ENCODE measurements at places on chromosomes 4 and X.

DNA sequence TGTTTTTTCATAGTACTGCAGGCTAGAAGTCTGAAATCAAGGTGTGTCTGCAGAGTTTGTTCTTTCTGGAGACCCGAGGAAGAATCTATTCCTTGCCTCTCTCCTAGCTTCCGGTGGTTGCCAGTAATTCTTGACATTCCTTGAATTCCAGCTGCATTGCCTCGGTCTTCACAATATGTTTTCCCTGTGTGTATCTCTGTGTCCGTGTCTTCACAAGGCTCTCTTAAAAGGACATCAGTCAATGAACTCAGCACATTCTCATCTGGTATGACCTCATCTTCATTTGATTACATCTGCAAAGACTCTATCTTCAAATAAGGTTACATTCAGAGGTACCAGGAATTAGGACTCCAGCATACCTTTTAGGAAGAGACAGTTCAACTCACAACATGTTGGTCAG, 163.4 kb downstream of the BANK1 start:
- no peak for DNase-seq

DNA sequence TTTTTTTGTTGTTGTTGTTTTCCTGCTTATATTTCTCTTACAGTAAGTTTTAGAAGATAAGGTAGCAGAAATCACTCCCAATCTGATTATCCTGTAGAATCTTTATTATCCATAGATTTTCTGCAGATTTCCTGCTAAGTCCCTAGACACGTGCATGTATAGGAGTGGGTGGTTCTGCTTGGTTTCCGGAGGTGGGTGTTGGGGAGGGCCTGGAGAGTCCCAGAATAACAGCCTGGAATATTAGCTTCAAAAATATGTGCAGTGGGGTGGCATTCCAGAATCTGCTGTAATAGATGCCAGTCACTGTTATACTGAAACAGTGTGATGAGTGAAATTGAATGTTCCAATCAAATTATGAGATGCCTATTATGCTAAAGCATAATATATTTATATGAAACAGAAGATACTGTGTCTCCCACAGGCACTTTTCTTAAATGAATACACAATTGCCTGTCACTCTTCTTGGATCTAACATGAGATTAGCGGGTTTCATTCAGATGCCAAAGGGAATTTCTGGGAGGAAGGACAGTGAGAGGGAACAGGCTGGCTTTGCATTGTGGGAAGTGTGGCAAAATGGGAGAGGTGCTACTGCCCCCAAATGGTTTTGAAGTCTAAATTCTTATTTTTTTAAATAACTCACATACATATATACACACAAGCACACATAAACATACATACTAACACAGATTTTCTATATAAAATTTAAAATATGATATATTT, 37.6 kb downstream of the C4orf50 start:
- no peak for DNase-seq

- DNase-seq: no peak
Measured at GRCh38 chrX:30787012-30787411, 102.0 kb downstream of the TAB3 start.

DNA sequence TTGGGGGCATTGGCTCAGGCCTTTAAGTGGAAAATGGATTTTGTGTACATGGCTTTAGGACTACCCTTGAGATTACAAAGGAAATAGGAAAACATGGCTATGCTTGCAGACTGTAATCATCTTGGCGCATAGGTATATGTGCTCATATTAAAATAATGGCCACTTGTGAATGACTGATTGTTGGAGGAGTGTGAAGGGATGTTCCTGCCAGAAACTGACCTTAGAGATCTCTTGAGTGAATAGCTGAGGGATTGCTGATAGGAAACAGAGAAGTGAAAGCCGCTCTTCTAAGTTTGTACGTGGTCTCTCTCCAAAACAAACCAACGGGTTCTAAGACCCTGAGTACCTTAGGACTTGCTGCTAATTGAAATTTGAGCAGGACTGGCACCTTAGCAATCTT, 186.0 kb downstream of the MGST2 start:
- DNase-seq: no peak

DNA sequence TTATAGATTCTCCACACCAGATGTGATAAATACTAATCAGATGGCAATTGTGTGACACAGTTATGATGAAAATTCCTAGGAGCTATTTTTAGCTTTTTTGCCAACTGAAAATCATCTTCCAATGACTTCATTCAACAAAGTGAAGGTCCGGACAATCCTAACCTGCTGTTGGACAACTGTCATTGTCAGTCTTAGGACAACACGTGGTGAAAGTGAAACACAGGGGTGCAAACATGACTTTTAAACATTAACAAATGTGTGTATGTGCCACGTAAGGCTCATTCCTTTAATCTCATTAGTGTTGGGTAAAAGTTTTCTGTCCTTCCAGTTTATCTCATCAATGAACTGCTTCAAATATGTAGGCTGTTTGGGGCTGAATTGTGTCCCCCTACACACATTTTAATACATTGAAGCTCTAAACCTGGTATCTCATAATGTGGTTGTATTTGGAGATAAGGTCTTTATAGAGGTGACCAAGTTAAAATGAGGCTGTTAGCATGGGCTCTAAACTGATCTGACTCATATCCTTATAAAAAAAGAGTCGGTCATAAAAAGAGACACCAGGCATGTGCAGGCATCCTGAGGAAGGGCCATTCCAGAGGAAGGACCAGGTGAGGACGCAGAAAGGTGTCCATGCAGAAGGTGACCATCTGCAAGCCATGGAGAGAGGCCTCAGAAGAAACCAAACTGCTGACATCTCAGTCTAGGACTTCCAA, 41.2 kb upstream of the SMAD1 start:
- DNase-seq: no peak

DNA sequence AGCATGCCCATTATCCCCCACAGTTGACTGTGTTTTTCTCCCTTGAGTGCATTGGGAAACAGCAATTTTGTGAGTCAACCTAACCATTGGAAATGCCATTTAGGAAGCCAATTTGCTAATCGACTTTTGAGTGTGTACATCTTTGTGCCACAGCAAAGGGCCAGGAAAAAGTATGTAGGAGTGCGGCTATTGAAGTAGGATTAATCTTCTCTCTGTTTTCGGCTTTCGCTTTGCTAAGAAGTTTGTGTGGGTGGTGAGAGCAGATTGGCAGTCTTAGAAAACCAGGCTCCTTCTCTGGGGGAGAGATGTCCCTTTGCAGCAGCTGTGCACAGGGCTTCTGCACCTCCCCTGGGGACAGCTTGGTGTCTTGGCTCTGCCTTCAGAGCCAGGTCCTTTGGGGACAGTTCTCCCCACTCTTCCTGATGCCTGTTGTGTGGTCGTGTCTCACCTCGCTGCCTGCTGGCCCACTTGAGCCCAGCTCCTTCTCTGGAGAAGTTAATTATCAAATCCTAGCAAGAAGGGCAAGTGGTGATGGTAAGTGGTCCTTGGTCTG, 74.5 kb downstream of the GEMIN8 start:
- DNase-seq: no peak

DNA sequence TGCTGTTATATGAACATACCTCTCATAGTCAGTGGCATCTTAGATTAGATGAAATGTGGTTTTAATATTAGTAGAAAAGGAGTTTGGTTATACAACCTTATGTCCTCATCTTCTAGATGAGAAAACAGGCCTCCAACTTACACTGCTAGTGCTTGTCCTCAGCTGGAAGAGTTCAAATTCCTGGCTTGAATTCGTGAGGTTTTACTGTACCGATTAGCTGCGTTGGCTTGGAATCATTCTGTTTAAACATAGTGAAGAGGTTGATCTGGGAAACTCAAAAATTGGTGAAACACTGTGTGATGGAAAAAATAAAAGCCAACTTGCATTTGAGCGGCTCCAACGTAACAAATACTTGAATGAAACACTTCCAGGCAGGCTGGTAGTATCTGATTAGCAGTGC, 81.0 kb downstream of the LNX1 start:
- no peak for DNase-seq

- peak; percentile 19 for DNase-seq
Measured at GRCh38 chr4:107825072-107825824, 516 bp downstream of the SGMS2 start.

DNA sequence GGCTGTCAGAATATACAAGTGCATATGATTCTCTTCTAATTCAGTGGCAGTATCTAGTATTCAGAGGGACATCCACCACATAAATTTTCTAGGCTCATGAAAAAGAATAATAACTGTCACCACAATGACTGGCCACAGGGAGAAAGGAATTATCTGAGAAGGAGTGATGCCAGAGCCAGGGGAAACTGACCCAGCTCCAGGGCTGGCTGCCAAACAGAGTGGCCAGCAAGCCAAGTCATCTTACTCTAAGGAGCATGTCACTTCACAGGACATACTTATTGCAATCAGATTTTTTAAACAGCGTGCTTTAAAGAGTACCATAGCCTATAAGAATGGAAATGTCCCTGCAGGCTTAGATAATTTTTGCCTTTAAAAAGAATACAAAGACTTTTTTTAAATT, 5.8 kb upstream of the SEPTIN11 start:
- DNase-seq: no peak

DNA sequence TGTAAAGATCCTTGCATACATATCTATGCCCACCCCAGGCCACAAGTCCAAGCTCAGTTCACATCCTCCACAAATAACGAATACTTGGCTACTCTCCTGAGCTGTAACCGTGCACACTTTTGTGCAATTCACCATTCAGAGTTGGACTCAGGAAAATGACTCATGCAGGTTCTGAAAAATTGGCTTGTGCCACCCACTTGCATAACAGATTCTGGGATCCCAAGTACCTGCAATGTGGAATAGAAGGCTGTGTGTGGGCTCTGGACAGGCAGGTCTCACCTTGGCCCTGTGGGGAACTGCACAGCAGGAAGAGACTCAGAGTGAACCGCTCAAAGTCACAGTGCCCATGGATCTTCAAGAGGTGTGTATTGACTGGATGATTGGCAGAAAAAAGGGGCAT, 502.7 kb downstream of the PACRGL start:
- DNase-seq: no peak

- DNase-seq: no peak
Measured at GRCh38 chr4:147837435-147837834, 105.5 kb downstream of the ARHGAP10 start.

DNA sequence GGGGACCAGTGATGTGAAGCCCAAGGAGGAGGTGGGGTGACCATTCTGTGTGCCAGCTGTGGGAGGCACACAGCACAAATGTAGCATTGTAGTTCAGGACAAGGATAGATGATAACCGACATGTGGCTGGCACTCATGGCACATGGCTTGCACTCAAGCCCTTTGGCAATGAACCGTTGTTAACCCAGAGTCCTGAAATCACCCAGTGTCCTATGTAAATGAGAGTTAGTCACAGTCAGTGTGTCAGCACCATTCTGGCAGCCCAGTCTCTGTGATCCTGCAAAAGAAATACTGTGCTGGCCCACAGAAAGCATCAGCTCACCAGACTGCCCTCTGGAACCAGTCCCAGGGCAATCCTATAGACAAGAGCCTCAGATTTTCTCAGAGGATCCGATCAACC, 339.3 kb downstream of the MID1IP1 start:
- DNase-seq: no peak

GRCh38 chr4:2750719-2751605, 5.2 kb downstream of the TNIP2 start:
- DNase-seq: no peak

DNA sequence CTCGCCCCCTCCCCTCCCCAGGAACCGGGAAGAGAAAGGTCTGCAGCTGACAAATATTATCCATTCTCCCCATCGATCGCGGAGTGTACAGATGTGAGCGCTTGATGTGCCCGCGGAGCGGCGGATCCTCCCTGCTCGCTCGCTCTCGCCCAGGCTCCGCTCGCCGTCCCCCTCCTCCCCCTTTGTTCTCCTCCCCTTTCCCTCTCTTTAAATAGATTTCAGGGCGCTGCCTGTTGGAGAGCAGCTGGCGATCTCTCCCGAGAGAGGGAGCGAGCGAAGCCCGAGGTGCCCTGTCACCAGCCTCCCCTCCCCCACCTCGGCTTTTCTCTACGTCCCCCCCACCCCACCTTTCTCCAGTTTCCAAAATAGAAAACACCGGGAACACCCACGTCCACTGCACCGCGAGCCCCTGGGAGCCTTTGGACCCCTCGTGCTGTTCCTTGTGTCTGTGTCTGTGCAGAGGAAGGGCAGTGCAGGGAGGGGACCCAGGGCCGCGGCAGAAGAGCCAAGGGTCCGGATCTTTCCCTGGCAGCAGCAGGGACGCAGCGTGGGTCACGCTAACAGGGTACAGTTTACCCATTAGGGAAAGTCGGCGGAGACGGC, 56.6 kb upstream of the BCOR start:
- no peak for DNase-seq

DNA sequence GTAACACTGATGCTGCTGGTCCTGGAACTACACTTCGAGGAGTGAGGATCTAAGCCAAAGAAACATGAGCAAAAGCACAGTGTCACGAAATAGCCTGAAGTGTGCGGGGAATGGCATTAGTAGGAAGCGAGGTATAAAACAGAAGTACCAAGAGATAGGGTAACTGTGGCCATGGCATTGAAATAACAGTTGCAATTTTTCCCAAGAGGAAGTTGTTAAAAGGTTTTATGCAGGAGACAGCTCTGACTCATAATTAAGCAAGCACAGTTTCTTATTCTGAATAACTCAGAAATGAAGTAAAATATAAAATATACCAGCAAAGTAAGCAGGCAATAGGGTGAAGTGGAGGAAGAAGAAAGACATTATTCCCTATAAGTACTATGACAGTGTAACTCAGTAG, 90.3 kb upstream of the TMEM150C start:
- DNase-seq: no peak

DNA sequence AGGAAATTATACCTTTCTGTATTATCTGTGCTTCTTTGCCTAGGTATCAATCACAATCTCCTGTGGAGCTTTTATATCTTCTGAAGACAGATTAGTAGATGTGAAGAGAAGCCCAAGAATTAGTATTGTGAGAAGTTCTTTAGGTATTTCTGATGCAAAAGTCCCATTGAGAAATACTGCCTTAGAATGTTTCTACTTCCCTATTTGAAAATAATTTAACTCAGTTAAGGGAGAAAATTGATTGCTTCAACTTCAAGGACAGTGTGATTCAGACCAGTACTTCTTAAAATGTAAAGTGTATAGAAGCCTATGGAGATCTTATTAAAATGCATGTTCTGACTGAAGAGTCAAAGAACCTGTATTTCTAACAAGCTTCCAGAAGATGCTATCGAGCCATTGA, 9.0 kb downstream of the EIF1AX start:
- DNase-seq: no peak

DNA sequence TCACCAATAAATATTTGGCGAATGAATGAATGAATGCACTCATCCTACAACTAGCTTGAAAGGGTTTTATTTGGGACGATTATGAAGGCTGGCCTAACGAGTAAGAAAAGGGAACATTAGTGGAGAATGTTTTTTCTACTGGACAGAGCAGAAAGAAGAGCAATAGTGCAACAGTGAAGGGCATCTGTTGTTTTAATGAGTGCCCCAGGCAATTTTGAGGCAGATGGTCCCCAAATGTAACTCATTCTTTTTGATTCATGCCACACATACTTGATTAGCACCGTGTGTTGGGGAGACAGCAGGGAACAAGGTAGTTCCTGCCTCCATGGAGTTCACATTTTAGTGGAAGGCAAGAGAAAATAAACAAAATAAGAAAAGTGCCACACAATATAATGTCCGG, 22.7 kb upstream of the INTS6L start:
- DNase-seq: no peak

- DNase-seq: no peak
Measured at GRCh38 chrX:24426921-24427746, 38.0 kb upstream of the PDK3 start.
